Epithelial cell of proximal tubule (primary cell): ENCODE measurements at places on chromosomes 12 and 14. TPM values are rescaled to one million over a fixed set of nuclear protein-coding genes. Genes with fewer than 3 reads are reported as not detected.

Gene KIF26A
- total RNA-seq: 0.46 and 0.87 TPM in 2 replicates

Gene IFNG-AS1
- not detected in 2 replicates for total RNA-seq

Gene FGD6
- total RNA-seq: 21.6 and 32.2 TPM in 2 replicates

Gene OR6C70
- not detected in 2 replicates for total RNA-seq

Gene CCDC198
- 18.9 and 20.0 TPM in 2 replicates for total RNA-seq

Gene ARL1
- 32.3 and 49.8 TPM in 2 replicates for total RNA-seq

Gene INHBC
- total RNA-seq: not detected in 2 replicates

Gene ZFHX2
- total RNA-seq: 0.58 and 0.81 TPM in 2 replicates

Gene CDCA4
- total RNA-seq: 46.9 and 78.7 TPM in 2 replicates

Gene RHOF
- total RNA-seq: 180 and 181 TPM in 2 replicates

Gene PTPRB
- total RNA-seq: 1.6 and 2.5 TPM in 2 replicates

Gene GIT2
- 19.2 and 20.1 TPM in 2 replicates for total RNA-seq

Gene ABCB9
- 4.0 and 8.4 TPM in 2 replicates for total RNA-seq

Gene PLEKHD1
- under 0.01 and 0.07 TPM in 2 replicates for total RNA-seq

Gene POTEG
- not detected in 2 replicates for total RNA-seq

Gene SMAGP
- 29.3 and 42.2 TPM in 2 replicates for total RNA-seq

Gene NTS
- 0.51 TPM in 1 of 2 replicates, not detected in the other for total RNA-seq

Gene PIANP
- 0.06 TPM in 1 of 2 replicates, not detected in the other for total RNA-seq

Gene DPY19L2
- total RNA-seq: 5.6 and 6.9 TPM in 2 replicates

Gene FOXN4
- total RNA-seq: not detected in 2 replicates

Gene NANOG
- not detected in 2 replicates for total RNA-seq

Gene SLC17A8
- total RNA-seq: not detected in 2 replicates

Gene KRT78
- total RNA-seq: not detected in 2 replicates

Gene SLC7A8
- 1.4 and 3.3 TPM in 2 replicates for total RNA-seq

Gene KIF21A
- total RNA-seq: 14.5 and 20.5 TPM in 2 replicates

Gene VRTN
- not detected in 2 replicates for total RNA-seq

Gene RARG
- total RNA-seq: 4.2 and 6.1 TPM in 2 replicates

Gene OR10G3
- total RNA-seq: not detected in 2 replicates

Gene PRPH
- 1.1 TPM in 1 of 2 replicates, not detected in the other for total RNA-seq

Gene LUM
- total RNA-seq: 0.29 and 0.69 TPM in 2 replicates

Gene HRK
- not detected in 2 replicates for total RNA-seq

Gene C14orf119
- total RNA-seq: 27.3 and 53.8 TPM in 2 replicates

Gene A2ML1
- total RNA-seq: 0.22 TPM in 1 of 2 replicates, not detected in the other
